Caki2 (cell line): ENCODE measurements at places on chromosomes 1 and 21. TPM values are rescaled to one million over a fixed set of nuclear protein-coding genes. Genes with fewer than 3 reads are reported as not detected.

The PCAT6 gene
- not detected in 2 replicates for total RNA-seq

The FAM72A gene
- total RNA-seq = 5.5 and 5.7 TPM in 2 replicates

GRCh38 chr1:33370301-33370700 lies 49.4 kb upstream of the A3GALT2 start:
- DNase-seq = no peak

DNA sequence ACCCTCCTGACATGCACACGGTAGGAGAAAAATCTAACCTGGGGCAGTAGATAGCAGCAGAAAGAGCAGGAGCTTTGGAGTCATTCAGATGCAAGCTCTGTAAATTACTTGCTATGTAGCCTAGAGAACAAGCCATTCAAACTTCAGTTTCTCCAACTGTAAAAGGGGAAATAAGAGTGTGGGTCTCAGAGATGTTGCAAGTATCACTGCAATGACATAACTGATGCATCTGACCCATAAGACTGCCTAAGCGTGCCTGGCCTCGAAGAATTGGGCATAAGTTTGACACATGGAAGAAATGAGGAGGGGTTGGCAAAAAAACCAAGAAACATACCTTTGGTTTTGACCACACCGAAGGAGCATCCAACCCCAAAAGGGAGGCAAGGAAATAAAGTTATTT lies 5.2 kb downstream of the AK2 start:
- no peak for DNase-seq

The RC3H1 gene
- total RNA-seq = 6.9 and 9.4 TPM in 2 replicates

GRCh38 chr1:200738327-200738948 lies at the start of gene CAMSAP2:
TSS of gene CAMSAP2 (plus strand) at chr1:200738893. CDS start at chr1:200739828, 935 bp downstream.
- DNase-seq = peak; percentile 90

- peak; percentile 30 for DNase-seq
Measured at GRCh38 chr1:168287237-168287664, 6.6 kb downstream of the TBX19 start.

The LRRN2 gene
- total RNA-seq = 0.64 TPM in 1 of 2 replicates, not detected in the other

DNA sequence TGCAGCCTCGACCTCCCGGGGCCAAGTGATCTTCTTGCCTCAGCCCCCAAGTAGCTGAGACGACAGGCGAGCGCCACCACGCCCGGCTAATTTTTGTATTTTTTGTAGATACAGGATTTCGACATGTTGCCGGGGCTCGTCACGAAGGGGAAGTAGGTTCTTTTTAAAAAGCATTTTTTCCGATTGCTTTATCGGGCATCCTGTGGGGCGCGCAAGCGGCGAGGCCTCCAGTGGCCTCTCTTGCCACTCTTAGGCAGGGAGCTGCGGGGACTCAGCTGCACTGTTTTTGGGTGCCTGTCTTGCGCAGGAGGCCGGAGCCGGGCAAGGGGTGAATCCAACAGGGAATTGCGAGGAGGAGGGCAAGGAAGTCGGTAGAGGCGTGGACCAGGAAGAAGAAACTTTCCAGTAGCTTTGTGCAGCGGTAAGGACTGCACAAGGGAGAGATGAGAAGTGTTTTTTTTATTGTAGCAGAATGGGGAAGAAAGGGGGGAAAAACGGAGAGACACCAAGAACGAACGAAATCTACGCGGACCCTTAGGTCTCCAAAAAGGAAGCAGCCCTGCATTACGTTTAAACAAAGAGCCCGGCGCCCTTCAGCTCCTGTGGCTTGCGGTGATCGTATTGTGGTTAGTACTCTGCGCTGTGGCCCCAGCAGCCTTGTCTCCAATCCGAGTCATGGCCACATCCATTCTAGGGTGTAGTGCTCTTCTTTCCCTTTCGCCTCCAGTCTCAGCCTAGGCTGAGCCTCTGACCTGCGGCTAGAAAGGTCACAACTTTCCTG lies 164.8 kb downstream of the PPIAL4G start:
- DNase-seq = no peak

The CATSPERE gene
- not detected in 2 replicates for total RNA-seq

DNA sequence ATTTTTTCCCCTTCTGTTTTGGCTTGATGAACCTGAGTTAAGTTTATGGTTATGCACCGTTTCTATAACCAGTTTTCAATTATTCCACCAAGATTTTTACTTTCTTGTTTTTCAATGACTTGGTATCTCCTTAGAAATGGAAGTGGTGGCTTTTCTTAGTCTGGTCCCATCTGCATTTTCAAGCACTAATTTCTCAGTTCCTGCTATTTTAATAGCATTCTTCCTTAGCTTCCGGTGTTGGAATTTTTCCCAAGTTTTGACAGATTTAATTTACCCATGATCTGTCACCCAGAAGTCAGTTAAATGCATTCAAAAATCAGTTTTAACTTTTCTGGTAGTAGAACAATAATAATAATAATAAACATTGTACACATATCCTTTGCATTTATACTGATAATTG lies 184.6 kb upstream of the OLFM3 start:
- no peak for DNase-seq

The SLC2A5 gene
- 0.03 TPM in 1 of 2 replicates, not detected in the other for total RNA-seq

- DNase-seq = peak; percentile 93
Measured at GRCh38 chr1:169113613-169114119, 7.2 kb downstream of the ATP1B1 start.

The LCA5L gene
- total RNA-seq = 2.4 and 2.6 TPM in 2 replicates

- no peak for DNase-seq
Measured at GRCh38 chr1:63980740-63981407, 207.1 kb downstream of the ROR1 start.

The FRRS1 gene
- total RNA-seq = 7.2 and 7.9 TPM in 2 replicates

The ZC3H11A gene
- total RNA-seq = 34.5 and 34.8 TPM in 2 replicates
